ENCODE measurements at places on chromosomes 1 and 21.

DNA sequence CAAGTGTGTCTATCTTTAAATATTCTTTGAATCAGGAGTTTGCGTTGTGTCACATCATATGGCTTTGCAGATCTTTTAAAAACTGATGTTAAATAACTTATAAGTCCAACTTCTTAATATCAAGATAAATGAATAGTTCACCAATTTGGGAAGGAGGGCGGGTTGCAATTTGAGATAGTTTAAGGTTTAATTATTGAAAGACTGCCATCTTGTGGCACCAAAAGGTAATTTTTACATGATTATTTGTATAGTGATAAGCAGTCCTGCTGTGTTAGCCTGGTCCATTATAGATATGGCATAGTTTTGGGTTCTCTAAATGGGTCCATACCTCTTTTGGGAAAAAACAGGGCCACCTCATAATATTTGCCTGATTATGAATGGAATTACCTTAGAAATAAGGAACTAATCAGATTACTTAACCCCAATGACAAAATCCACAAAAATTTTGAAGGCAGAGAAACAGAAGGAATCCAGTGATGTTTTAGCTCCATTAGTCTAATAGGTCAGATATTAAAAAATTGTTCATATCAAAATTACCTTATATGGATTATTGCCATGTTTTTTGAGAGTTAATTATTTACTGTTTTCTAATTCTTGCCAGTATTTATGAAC is 64.3 kb downstream of the PRKAA2 start:
- no peak for DNase-seq

DNA sequence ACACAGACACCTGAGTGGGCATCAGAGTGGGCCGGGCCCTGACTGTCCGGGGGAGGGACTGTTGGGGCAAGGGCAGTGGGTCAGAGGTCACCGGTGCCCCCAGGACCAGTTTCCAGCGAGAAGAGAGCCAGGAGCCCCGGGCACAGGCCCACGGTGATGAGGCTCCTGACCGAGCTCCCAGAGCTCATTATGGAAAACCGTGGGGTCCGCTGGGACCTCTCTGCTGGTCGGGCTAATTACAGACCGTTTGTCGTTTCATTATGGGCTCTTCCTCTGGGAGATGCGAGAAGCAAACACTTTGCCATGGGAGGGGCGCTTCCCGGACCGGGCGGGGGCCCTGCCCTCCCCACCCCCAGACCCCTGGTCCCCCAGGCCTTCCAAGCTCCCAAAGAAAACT is 12.0 kb upstream of the TTLL10 start:
- DNase-seq = no peak

- no peak for DNase-seq
These were observed 22.5 kb downstream of the PKP1 start for GRCh38 chr1:201305815-201306214.

GRCh38 chr21:44466996-44467858 is 11.9 kb downstream of the LRRC3 start:
- DNase-seq = no peak

DNA sequence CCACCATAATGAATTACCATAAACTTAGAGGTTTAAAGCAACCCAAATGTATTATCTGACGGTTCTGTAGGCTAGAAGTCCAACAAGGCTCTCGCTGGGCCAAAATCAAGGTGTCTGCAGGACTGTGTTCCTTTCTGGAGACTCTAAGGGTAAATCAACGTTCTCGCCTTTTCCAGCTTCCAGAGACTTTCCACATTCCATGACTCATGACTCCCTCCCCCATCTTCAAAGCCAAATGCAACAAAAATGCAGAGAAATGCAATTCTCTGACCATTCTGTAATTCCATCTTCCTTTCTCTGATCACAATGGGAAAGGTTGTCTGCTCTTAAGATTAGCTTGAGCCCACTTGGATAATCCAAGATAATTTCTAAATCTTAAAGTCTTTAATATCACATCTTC is 287.1 kb downstream of the LTN1 start:
- no peak for DNase-seq

DNA sequence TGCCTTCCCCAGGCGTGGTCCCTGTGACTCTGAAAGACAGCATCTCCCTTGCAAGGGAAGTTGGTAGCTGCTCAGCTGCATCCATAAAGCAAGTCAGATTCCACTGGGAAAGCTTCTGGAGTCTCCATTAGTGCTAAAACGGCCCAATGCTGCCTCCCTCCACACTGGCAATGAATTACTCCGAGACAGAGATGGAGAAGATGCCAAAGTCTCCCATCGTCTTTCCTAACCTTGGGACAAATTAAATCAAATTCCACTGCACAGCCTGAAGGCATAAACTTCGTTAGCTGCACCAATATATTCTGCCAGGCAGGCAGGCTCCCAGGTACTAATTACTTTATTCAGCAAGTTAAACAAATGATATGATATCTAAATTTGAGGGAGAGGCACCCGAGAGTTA is 106.3 kb upstream of the GJB5 start:
- DNase-seq = no peak

- no peak for DNase-seq
These were observed 33.6 kb downstream of the RNASEL start for GRCh38 chr1:182555493-182555892.

DNA sequence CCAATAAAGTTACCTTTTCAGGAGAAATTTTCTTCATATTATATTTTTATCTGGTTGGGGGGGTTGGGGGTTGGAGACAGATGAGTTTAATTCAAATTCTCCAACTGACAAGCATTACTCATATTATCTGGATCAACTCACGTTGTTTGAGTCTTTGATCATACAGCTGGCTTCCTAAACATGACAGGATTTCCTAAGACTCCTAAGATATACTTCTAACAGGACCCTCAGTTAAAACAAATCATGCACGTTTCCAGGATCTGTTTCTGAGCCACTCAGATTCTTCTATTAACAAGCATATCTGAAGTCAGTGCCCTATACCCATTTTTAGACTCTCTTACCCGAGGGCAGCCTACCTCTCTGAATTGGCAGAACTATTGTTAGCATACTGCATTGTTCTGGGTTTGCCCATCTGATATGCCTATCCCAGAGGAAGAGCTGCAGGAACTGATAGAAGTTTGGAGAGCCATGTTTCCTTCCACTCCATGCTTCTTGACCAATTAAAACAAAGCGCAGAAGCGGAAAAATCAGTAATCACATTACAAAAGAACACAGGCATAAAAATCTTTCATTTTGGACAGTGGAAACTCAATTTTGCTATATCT is 653.9 kb downstream of the LTN1 start:
- DNase-seq = no peak

DNA sequence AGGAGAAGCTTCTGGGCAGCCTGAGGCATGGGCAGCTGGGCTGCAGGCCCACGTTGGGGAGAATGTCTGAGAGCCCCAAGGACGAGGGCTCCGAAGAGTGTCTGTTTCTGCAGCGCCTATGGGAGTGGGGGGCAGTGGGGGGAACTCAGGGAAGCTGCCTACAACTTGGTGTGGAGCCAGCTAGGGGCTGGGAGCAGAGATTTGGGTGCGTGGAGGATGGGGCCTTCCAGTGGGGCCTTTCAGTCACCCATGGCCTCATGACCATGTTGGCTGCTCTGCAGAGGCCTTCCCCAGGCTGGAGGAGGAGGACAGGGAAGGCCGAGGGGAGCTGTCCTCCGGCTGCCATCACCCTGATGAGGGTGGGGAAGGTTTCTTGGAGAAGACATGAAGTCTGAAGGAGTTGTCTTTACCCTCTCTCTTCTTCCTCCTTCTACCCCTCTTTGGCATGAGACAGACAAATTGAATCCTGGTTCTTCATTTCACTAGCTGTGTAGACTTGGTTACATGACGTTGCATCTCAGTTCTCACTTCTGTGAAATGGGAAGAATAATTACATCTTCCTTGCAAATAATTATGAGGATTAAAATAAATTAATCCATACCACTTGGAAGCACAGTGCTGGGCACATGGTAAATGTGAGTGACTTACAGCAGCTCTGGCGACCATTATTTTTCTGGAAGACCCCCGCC is 8.3 kb downstream of the PPFIA4 start:
- peak; percentile 30 for DNase-seq

GRCh38 chr1:172941945-172942344 is 108.8 kb downstream of the TNFSF18 start:
- DNase-seq = no peak

DNA sequence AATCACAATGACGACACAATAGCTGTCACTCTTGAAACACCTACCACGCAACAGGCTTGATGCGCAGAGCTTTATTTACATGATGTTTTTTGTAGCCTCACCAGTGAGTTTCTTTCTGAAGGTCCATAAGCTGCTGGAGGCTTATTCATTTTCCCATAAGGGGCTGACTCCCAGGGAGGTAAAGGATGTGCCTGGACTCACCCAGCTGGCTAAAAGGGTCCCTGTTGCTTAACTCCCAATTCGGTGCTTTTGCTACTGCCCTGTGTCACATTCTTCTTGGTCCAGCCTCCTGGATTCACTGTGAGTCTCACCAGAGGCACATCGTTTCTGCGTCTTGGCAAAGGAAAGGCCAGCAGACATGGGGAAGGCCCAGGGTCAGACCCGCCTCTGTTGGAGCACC is 44.6 kb upstream of the OLIG2 start:
- no peak for DNase-seq

- DNase-seq = no peak
These were observed 25.3 kb downstream of the KCNQ4 start for GRCh38 chr1:40808909-40809308.

DNA sequence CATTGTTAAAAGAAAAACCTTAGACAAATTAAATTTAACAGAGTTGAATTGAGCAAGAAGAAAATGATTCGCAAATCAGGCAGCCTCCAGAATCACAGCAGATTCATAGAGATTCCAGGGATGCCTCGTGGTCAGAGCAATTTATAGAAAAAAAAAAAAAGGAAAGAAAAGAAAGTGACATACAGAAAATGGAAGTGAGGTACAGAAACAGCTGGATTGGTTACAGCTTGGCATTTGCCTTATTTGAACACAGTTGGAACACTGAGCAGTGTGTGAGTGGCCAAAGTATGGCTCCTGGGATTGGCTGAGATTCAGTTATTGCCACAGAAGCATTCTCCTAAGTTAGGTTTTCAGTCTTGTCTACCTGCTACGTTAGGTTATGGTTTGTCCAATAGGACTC is 9.1 kb upstream of the C21orf91 start:
- DNase-seq = no peak

- DNase-seq = no peak
These were observed 9.8 kb upstream of the TSPAN2 start for GRCh38 chr1:115098979-115099692.

- DNase-seq = no peak
These were observed 90.5 kb downstream of the LIPI start for GRCh38 chr21:14120091-14120734.

GRCh38 chr1:229380536-229381160 is 37.8 kb upstream of the CCSAP start:
- no peak for DNase-seq

GRCh38 chr1:76957961-76958360 is 90.7 kb downstream of the ST6GALNAC5 start:
- DNase-seq = no peak

DNA sequence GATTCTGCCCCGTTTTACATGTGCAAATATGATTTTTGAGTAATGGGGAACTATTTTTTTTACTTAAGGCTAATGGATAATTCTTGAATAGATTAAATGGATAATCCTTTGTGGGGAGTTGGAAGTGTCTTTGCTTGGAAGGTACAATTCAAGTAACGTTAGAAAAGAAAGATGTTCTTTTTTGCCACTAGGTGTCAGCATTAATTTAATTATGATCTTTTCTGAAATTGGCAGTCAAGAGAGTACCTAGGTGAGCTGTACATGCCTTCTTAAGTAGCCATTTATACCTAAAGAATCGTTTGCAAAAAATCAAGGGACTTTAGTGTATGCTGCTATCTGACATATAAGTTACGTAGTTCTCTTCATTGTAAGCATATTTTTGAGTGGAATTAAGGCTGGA is 2.2 kb downstream of the FBXO28 start:
- no peak for DNase-seq

DNA sequence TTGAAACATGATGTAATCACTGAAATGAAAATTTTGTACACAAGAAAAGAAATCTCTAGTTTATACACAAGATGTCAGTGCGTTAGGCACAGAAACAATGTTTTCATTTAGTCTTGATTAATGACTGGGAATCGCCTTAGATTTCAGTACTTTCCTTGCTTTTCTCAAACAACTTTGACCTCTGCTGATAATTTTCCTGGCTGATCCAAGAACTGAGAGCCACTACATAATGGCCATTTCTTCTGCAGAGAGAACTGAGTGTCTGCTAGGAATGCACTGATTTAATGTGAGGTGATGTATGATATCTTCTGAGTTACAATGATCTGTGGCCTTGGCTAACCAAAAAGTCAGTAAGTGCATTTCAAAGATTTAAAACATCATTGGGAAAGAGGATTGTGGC is 308.1 kb downstream of the CTH start:
- no peak for DNase-seq

GRCh38 chr1:167973832-167974231 is 37.0 kb upstream of the MPC2 start:
- no peak for DNase-seq

DNA sequence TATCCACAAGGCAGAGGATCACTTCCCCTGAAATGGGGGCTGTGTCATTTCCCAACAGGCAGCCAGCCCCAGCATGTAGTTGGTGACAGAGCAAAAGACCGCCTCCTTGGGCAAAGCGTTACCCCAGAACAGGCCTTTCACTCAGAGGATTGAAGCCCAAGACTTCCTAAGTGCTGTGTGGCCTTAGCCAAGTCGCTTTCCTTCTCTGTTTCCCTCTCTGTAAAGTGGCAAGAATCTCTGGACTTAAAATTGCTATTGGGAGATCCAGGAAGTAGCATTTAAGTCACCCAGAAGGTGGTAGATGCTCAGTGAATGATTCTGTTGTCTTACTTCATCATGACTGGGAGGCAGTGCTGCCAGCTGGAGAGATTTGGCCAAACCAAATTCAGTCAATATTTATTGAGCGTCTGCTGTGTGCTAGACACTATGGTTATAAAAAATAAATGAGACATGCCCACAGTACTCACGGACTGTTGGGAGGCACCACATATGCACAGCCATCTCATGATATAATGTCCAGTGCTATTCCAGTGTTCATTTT is 35.3 kb downstream of the NIPAL3 start:
- DNase-seq = no peak

DNA sequence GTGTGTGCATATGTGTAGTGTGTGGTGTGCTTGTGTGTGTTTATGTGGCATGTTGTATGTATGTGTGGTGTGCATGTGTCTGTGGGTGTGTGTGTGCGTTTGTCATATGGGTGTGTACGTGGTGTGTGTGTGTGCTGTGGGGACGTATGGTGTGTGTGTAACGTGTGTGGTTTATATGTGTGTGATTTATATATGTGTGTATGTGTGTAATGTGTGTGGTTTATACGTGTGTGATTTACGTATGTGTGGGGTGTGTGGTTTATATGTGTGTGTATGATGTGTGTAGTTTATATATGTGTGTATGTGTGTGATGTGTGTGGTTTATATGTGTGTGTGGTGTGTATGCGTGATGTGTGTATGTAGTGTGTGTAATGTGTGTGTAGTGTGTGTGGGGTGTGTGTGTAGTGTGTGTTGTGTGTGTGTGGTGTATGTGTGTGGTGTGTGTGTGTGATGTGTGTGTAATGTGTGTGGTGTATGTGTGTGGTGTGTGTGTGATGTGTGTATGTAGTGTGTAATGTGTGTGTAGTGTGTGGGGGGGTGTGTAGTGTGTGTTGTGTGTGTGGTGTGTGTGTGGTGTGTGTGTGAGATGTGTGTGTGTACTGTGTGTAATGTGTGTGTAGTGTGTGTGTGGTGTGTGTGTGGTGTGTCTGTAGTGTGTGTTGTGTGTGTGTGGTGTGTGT is 32.3 kb upstream of the ADARB1 start:
- no peak for DNase-seq

- no peak for DNase-seq
These were observed 10.3 kb downstream of the FBXO28 start for GRCh38 chr1:224124220-224124619.

Measured in right atrium auricular region (tissue), 2 donors.